ENCODE measurements at places on chromosomes 7 and 10. TPM values are rescaled to one million over a fixed set of nuclear protein-coding genes. Genes with fewer than 3 reads are reported as not detected.

DNA sequence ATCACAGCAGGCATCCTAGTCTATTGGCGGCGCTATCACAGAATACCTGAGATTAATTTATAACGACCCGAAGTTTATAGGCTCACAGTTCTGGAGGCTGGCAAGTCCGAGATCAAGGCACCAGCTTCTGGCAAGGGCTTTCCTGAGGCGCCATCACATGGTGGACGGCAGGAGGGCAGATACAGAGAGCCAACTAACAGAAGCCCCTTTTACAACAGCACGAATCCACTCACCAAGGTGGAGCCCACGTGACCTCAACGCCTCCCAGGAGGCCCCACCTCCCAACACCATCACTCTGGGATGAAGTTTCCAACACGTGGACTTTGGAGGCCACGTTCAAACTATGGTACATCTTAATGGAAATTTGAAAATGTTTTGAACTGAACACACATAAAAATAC is 255.3 kb downstream of the ELFN1 start:
- DNase-seq, result peak; percentile 38

GRCh38 chr10:94108200-94108599 is 114.5 kb downstream of the PLCE1 start:
- DNase-seq, result no peak

DNA sequence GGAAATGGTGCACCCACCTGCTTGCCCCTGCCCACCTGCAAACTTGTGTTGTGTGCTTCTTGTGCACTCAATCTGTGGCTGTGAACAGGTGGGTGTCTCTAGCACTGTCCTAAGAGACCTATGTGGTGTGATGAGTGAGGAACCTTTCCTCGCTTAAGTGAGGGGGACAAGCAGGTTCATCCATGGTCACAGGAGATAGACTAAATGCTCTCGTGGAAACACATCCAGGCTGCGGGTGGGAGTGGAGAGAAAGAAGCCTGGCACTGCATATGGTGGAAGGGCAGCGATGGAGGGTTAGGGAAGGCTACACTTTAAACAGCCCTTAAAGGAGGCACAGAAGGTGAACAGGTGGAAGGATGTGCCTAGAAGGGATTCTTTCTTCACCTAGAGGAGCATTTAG is 330.9 kb downstream of the CXCL12 start:
- DNase-seq, result no peak

DNA sequence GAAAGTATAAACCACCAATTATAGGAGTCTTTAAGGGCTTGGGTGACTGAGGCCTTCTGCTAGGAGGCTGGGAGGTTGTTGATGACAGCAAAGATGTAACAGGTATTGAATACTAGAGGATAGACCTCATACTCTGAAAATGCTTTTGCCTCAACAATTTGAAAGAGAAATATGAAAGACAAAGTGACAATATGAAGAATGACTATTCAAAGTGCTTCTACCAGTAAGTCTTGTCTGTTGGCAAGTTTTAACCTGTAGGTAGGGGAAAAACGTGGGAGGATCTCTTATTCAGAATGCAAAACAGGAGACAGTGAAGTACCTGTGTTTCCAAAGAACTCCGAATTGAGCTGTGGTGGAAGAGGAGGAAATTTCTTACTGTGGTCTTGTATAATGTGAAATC is 38.2 kb downstream of the GBF1 start:
- DNase-seq, result no peak

DNA sequence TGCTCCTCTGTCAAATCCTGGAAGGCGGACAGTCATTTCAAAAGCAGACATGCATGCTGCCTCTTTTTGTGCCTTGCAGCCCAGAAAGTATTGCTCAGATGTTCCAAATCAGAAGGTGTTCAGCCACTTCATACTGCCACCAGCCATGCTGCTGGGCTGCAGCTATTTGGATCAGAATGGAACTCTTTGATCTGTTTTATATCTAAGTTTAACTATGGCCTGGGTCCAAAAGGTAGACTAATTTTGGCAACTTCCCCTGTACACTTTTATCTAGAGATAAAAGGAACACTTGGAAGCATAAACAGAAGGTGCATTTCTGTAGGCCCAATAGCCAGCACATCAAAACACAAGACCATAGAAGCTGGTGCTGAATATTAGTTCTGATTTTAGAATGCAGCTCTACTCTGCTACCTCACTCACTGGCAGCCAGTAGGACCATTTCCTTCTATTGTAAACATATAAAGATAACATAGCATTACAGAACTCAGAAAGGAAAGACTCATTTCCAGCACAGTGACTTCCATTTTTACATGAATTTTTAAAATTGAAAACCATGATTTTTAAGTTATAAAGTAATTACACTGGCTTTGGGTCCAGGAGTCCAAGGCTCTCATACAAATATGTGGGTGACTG is 143.1 kb upstream of the CAV2 start:
- no peak for DNase-seq

DNA sequence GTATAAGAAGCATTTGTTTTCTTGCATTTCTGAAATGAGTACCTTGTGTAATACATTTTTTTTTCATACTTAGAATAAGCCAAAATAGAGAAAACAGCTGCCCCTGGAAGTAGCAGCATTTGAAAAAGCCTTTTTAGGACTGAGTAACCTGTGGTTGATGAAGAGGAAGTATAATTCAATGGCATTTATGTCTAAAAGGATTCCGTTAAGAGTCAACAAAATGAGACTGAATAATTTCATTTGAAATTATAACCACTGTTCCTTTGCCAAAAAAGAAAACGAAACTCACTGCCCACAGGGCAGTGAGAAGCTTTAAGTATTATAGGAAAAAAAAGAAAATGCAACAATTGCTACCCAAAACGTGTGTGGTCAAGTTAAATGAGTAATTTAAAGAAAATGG is 705.6 kb upstream of the PHF14 start:
- no peak for DNase-seq

Gene CACNA2D1
- 12.5 TPM for total RNA-seq
